Omental fat pad (tissue), 4 donors: ENCODE measurements at places on chromosomes 5 and 9. TPM values are rescaled to one million over a fixed set of nuclear protein-coding genes. Genes with fewer than 3 reads are reported as not detected.

Gene ZCCHC9
- 18.0 TPM for total RNA-seq

DNA sequence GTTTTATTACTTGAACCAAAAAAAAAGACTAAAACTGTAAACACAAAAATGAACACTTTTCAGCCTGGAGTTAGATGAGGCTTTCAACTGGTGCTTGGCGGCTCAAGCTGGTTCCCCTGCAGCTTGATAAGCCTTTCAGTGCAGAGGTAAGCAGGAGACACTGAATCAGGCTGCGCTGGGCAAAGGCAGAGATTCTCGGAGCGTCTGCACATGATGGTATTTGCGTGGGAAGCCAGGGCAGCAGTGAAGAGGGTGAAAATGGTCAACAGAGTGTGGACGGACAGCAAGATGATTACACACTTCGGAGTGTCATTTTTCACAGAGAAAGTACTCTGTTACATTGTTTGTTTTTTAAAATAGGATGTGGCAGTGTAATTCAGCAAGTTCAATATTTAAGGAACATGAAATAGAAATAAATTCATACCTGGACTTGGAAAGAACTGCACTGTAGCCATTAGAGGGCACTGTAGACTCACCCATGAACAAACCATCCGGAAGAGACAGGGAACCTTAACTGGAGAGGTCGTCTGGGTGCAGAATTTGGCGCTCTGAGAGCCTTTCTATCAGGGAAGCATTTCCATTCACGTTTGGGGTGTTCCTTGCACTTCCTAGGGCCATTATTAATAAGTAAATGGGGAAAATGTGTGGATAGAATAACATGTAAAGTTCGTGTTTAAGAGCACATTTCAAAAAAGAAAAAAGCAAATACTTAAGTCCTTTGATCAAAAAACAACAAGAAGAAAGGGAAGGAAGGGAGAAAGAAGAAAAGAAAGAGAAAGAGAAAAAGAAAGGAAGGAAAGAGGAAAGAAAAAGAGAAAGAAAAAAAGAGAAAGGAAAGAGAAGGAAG lies 69.8 kb downstream of the ICE1 start:
- DNase-seq = no peak

DNA sequence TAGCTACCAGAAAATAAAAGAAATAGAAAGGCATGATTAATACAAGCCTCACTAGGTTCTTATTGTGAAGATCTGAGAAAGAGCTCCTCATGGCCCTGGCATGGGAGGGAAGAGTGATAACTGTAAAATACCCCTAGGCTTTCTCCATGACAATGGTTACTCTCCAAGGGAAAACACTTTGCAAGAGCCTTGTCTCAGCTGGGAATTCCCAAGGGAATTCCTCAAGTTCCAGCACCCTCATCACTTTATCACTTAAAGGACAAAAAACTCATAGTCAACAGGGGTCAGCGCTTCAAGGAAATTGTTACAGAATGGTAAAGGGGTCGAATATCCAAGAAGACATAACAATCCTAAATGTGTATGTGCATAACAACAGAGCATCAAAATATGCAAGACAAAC lies 21.2 kb downstream of the SYK start:
- DNase-seq = no peak

DNA sequence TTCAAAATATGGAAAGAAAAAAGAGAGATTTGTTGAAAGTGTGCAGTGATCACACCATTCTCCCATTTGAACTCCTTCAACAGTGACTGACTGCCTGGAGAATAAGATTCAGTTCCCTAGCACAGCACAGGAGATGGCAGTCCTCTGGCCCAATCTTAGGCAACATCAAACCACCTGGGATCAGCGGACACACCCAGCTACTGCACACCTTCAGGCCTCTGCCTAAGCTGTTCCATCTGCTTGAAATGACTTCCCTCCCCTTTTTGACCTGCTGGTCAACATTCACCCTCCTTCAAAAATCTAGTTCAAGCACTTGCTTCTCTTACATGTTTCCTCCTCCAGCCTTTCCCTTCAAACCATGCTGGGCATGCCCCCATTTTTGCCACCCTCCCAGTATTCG lies 4.5 kb downstream of the MAPK9 start:
- DNase-seq = no peak

DNA sequence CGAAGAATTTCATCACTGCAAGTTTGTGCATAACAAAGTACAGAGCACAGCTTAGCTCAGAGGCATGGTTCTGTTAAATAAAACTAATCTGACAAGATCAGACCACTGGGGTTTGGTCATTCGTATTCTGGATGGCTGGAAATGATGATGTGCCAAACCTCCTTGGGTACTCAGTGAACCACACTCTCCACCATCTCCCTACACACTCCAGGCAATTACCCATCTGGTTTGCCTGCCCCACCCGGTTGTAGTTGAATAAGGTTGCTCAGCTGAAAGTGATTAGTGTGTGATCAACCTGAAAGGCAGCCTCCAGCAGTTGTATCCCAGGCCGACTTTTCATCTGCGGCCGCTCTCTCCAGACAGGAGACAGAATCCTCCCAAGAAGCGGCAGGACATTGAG lies 371.4 kb downstream of the TLE1 start:
- DNase-seq = no peak
